ENCODE measurements at places on chromosomes 1 and 21.

DNA sequence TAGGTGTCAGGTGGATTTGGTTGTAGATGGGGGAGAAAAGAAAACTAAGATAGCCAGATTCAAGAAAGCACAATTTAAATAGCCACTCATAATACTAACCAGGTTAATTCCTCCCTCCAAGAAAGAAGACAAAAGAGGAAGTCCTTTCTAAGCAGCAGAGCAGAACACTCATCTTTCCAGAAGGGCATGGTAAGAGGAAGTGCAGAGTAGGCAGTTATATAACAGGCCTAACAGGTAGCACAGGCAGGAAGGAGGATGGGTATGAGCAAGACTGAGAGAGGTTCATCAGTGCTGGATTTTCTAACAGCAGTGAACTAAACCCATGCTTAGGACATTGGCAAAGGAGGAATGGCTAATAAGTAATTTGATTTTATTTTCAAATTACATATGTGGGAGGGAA, 517.5 kb downstream of the PLPP3 start:
- no peak for DNase-seq

DNA sequence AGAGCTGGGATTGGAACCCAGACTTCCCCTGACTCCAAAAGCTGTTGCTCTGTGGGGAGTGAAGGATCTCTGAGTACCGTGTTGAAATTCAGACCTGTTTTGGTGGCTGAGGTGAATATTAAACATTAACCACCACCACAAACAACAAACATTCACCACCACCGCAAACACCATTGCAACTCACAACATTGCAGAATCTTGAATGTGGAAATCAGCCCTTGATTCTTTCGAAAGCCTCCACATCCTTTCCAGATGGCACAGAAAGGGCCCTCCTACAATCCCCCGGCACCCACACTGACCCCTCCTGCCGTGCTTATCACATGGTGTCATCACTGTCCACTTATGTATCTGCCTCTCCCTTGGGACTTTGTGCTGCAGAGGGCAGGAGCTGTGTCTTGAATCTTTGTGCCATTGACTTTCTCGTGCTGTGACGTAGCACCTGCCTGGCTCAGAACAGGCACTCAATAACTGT, 1.4 kb downstream of the CDA start:
- DNase-seq = no peak

DNA sequence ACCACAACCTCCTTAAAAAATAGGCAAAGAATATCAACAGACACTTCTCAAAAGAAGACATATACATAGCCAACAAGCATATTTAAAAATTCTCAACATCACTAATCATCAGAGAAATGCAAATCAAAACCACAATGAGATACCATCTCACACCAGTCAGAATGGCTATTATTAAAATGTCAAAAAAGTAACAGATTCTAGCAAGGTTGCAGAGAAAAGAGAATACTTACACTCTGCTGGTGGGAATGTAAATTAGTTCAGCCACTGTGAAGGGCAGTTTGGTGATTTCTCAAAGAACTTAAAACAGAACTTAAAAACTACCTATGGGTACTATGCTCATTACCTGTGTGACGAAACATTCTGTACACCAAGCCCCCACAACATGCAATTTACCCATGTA, 20.7 kb downstream of the CD1B start:
- DNase-seq = no peak

DNA sequence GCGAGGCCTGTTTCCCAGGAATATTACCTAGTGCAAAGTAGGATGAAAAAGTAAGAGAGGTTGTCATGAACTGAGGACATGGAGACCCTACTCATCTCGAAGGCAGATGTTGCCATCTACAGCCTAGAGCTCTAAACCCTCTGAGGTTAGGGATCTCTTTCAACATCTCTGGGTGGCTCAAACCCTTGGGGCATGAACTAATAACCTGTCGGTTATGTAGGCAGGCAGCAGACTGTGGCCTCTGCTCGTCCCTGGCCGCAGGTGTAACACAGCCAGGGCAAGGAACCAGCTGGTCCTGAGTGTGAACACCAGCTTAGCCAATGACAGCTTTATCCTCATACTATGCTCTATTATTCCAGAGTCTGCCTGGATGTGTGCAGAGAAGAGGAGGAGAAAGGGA, 13.2 kb downstream of the CAPZB start:
- no peak for DNase-seq

All from activated CD4-positive, alpha-beta T cell treated with anti-CD3 and anti-CD28 coated beads for 24 hours (primary cell).